ENCODE measurements at places on chromosomes 7 and 10.
A peak's percentile ranks its signal among the peaks of the same experiment; 100 is the strongest.

DNA sequence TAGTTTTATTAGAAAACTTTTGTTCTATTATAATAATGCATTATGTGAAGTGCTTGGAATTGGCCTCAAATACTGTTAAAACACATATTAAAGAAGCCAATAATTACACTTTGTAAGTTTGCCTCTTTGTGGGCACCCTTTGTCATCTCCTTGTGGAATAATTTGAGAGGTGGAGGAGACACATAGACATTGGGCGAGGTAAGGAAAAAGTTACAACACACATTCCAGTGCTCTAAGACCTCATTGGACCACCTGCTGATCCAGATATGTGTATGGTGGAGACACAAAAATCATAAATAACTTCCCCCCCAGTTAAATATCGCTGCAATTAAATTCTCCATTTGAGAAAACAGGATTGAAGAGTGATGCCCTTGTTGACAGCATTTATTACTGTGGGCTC is 511.8 kb downstream of the GFRA1 start:
- DNase-seq, result no peak

DNA sequence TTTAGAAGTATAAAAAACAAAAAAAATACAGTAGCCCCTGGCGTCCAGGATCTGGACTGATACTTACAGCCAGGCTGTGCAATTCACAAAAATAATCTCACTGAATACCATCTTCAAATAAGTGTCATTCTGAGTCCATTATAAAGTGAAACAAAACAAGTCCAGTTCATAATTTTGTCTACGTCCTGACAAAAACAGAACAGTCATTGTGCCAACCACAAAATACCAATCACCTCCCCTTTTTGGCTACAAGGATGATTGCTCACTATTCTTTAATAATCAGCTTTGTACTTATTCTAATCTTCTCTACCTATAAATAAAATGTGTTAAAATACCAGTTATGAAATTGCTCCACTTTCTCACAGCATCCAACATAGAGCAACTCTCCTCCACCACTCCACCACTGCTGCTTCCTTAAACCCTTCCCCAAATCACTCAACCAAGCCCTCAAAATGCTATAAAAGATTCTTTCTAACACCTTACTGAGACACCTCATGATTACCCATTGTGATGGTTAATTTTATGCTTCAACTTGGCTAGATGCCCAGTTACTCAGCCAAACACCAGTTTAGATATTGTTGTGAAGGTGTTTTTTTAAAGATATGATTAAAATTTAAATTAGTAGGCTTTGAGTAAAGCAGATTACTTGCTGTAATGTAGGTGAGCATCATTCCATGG is 479.8 kb upstream of the SEMA3A start:
- no peak for DNase-seq

- no peak for DNase-seq
Measured at GRCh38 chr7:150363370-150363769, 5.3 kb upstream of the REPIN1 start.

DNA sequence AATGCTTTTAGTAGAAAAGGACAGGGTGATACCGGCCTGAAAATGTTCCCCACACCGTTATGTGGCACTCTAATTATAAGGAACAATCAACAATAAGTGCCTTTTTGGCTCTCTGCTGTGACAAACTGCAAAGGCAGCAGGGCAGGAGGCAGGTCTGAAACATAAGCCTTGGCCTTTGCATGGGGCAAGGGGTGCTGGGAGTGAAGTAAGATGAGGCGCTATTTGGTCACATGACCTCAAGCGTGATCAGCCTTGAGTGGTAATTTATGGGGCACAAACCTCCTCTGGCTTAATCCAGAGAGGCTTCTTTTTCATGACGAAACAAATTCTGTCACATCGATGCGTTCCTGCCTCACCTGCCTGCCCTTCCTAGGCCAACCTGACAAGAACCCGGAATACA is 202.7 kb downstream of the TAX1BP1 start:
- no peak for DNase-seq

GRCh38 chr10:48412081-48412480 is 105.6 kb downstream of the MAPK8 start:
- no peak for DNase-seq

DNA sequence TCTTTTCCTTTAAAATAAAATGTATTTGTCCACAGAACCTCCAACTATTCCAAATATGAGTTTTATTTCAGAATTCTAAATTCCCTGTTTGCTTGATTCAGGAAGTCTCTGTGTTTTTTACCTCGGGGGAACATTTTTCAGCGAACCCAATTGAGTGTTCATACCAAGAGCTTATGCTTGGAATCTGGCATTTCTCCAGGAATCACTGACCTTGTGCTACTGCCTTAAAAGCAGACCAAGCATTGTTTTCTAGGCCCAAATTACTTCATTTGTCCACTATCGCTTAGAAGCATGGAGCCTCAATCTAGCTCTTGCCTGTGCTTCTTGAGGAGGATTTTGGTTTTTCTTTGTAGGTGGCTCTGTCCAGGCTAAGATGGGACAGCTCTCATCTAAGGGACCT is 59.4 kb downstream of the EBLN1 start:
- DNase-seq, result peak; percentile 22

- DNase-seq, result no peak
Measured at GRCh38 chr7:81308643-81309322, 389.9 kb upstream of the SEMA3C start.

DNA sequence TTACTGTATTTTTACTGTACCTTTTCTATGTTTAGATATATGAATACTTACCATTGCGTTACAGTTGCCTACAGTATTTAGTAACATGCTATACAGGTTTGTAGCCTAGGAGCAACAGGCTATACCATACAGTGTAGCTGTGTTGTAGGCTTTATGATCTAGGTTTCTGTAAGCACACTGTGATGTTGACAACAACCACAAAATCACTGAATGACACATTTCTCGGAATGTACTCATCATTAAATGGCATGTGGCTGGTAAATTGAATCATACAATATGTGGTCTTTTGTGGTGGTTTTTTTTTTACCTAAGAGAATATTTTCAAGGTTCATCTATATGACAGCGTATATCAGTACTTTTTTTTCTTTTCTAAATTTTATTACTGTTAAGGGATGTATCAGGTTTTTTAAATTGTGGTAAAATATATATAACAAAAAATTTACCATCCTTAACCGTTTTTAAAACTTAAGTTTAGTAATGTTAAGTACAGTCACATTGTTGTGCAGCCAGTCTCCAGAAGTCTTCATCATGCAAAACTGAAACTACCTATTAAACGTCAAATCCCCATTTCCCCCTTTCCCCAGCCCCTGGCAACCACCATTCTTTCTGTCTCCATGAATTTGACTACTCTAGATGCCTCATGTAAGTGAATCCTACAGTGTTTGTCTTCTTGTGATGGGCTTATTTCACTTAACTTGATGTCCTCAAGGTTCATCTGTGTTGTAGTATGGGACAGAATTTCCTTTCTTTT is 21.5 kb downstream of the BTAF1 start:
- no peak for DNase-seq

- no peak for DNase-seq
Measured at GRCh38 chr7:111076205-111076604, 14.7 kb upstream of the LRRN3 start.

- DNase-seq, result no peak
Measured at GRCh38 chr7:63114371-63114985, 884.2 kb upstream of the ZNF722 start.

- no peak for DNase-seq
Measured at GRCh38 chr10:4475827-4476490, 350.0 kb upstream of the AKR1E2 start.

DNA sequence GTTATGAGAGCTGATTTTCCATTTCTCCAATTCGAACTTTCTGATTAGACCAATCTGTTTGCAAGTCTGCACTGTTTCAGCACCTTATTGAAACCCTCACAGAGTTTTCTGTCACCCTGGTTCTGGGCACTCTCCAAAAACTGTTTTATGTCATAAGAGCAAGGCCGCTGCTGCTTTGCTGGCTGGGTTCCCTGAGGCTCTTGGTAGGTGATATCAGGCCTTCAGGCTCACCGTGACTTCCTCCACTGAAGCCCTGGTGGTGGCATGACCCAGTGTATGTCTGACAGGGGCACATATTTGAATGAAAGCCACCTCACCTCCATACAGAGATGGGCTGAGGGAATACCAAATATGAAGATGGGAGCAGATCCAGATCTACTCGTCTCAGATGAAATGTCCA is 8.3 kb downstream of the RABGEF1 start:
- DNase-seq, result no peak

DNA sequence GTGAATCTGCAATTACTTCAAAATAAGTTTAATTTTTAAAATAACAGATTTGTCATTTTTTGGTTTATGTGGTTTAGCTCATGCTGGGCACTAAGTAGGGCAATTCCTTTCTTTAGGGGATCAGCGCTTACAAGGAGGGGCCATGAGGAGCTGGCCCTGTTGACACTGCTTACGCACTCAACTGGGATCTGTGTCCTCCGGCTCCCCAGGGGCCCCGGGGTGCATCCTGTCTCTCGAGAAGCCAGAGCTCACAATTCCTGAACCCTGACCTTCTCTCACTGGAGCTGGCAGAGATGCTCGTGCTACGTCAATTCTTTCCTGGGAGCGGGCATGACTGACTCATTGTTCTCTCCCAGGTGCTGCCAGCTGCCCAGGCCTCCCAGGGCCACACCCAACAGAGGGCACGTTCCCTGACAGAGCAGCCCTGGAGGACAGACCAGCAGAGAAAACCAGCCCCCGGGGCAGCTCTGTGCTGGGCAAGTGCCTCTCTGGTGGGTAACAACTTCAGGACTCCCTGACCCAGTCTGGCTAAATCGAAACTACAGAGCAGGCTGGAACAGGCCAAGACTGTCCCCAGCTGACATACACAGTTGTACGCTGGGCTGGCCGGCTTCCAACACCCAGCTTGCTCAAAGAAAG is 36.8 kb downstream of the CTBP2 start:
- no peak for DNase-seq

- no peak for DNase-seq
Measured at GRCh38 chr10:21990449-21990848, 13.1 kb downstream of the DNAJC1 start.

GRCh38 chr7:150854066-150855000 is 2.0 kb downstream of the AOC1 start:
- no peak for DNase-seq
